ENCODE measurements at places on chromosomes 6 and 20. TPM values are rescaled to one million over a fixed set of nuclear protein-coding genes. Genes with fewer than 3 reads are reported as not detected.

The C20orf202 gene
- 0.66 TPM for total RNA-seq

DNA sequence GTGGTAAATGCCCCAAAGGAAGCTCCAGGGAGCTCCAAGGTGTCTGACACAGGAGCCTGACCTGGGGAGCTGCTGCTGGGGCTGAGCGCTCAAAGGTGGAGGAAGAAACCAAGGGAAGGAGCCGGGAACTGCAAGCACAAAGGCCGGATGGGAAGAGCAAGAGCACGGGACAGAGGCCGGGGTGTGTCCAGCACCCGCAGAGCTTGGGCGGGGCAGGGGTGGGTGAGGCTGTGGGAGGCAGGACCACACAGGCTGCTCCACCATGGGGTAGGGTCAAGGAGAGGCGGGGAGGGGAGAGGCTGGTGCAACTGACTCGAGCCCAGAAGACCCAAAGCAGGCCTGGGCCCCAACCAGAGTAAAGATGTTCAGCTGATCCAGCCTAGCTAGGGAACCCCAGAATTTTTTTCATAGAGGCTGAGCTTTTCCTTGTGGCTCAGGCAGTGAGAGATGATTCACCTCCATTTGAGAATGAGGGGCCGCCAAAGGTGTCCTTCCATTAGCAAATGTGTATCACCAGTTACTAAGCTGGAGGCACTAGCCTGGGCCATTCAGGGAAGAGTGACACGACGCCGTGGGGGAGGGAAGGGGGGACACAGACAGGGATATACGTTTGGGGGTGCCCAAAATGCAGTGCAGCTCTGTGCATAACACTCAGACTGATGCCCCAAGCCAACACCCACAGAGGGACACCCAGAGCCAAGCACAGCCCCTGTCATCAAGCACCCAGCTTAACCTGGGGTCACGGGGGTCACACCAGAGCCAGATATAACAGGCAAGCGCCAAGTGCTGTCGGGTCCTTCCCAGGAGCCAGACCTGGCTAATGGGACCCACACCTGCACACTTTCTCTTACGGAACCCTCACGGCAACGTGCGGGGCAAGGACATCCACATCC, 21.3 kb upstream of the TLDC2 start:
- DNase-seq: no peak

DNA sequence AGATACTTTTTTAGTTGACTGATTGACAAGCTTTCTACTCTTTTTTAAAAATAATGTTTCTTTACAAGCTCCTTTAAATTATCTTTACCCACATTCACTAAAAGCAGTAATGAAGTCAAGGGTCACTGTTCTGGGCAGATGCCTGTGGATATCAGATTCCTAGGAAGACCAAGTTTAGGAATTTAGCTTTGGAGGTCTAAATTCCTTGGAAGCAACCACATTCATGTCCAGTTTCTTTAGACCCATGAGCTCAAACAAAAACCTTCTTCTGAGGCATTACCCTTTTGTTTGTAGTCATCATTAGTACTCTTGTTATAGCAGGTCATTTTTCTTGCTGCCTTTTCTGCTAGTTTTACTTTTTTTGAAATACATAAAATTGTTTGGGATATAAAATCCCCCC, 462.9 kb upstream of the JAG1 start:
- no peak for DNase-seq

DNA sequence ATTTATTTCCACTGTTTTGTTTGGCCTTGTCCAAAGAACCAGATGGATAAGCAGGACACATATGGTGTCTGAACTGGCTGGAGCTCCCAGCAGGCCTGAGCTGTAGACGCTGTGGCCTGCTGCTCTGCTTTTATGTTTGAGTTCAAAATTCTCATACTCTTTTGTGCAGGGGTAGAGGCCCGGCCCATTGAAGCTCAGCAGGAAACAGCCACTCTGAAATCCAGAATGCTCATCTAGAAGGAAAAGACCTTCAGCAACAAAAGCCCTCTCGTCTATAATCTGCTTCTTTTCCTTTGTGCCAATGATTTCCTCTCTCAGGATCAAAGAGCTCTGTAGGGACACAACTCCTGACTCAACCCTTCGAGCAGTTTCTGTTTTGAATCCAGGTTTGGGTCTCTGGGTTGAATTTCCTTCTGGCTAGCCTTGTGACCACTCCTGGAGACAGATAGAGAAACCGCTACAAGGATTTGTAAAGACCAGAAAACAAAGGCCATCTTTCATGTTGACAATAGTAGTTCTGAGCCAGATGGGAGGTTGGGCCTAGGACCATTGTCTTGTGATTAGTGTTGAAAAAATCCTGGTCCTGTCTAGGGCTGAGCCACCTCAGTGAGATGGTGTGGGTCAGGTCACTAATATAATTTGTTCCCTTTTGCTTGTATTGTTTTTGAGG, 446.7 kb downstream of the BCKDHB start:
- DNase-seq: no peak

DNA sequence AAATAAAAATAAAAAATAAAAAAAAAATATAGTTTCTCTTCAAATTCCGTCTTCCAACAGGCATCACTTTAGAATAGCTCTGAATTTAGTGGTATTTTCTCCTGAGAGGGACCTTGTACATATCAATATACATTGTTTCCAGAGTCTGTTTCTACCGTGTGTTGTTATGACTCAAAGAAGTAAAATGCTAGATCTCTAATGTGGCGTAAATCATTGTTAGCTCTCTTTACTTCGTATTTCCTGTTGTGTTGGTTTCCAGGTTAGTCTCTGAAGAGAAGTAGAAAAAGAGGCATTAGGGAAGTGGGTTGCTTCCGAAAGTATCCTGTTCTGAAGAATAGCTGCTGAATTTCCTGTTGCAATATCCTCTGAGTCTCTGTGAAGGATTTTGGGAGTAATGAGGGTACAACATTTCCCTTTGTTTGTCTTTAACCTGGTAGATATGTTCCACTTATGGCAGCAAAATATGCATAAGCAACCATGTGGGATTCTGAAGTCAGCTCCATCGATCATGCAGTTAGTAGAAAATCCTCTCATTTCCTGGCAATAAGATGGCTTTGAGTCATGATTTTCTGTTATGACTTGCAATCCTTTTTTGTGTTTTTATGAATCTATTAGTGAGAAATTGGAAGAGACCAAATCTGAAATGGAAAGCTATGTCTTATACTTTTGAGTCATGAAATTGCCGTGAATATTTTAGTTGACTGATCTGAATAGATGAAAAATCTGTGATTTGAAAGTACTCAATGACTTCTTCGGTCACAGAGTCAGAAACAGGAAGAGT, 42.0 kb upstream of the MCHR2 start:
- no peak for DNase-seq

GRCh38 chr20:10668677-10669368, 5.0 kb downstream of the JAG1 start:
- no peak for DNase-seq
